ENCODE measurements at places on chromosomes 13 and 19.
A peak's percentile ranks its signal among the peaks of the same experiment; 100 is the strongest.

- no peak overlapping the region for H3K4me3 ChIP-seq
- DNase-seq = no peak
- no peaks in the 10 kb centered on the region for H3K36me3 ChIP-seq
- H3K27ac ChIP-seq = peak overlapping the region; percentile 14
- H3K27me3 ChIP-seq = no peaks in the 10 kb centered on the region
These were observed 9.3 kb upstream of the FRY start for GRCh38 chr13:32022311-32022710.

DNA sequence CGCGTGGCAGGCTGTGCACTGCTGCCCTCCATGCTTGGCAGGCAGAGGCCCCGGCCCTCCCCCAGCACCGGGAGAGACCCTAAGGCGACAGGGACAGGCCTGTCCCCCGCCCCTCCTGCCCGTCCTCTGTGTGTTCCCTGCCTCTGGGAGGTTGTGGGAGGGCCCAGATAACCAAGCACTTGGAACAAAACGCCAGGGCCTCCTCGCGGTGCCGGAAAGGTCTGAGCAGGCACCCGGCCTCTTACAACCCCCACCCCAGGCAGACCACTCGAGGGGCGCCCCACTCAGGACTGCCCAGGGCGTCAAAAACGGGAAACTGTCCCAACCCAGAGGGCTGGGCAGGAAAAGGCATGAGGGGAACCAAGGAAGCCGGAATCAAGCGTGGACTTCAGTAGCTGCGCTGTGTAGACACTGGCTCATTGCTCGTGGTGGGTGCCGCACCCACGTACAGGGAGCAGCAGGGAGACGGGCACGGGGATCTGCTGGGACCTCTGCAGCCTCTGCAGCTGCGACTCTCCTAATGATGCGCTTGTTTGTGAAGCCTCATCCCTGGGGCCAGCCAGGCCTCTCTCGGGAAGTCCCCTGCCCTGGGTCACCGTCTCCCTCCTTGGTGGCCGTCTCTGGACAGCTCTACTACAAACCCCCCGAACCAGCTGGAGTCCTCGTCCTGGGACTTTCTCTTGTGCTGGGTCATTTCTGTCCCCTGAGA lies 20.0 kb downstream of the GNA11 start:
- no peak overlapping the region for H3K4me3 ChIP-seq
- H3K27me3 ChIP-seq = no peaks in the 10 kb centered on the region
- no peak overlapping the region for H3K27ac ChIP-seq
- H3K36me3 ChIP-seq = peaks cover 5% of the 10 kb centered on the region
- no peak for DNase-seq
- no peaks in the 10 kb centered on the region for H3K4me1 ChIP-seq

- H3K4me3 ChIP-seq = no peak overlapping the region
- DNase-seq = no peak
- H3K27ac ChIP-seq = no peak overlapping the region
- no peaks in the 10 kb centered on the region for H3K36me3 ChIP-seq
- H3K27me3 ChIP-seq = no peaks in the 10 kb centered on the region
These were observed 1846.5 kb downstream of the OLFM4 start for GRCh38 chr13:54875111-54875510.

- peaks cover 49% of the 10 kb centered on the region for H3K4me1 ChIP-seq
- peak overlapping the region; percentile 99 for H3K27ac ChIP-seq
- H3K27me3 ChIP-seq = no peaks in the 10 kb centered on the region
- H3K36me3 ChIP-seq = peaks cover 3% of the 10 kb centered on the region
These were observed 88.8 kb downstream of the ARHGEF7 start for GRCh38 chr13:111203736-111204389.

- H3K4me3 ChIP-seq = no peak overlapping the region
- no peaks in the 10 kb centered on the region for H3K27me3 ChIP-seq
- H3K27ac ChIP-seq = no peak overlapping the region
- DNase-seq = no peak
- no peaks in the 10 kb centered on the region for H3K36me3 ChIP-seq
- no peaks in the 10 kb centered on the region for H3K4me1 ChIP-seq
These were observed 126.6 kb upstream of the UFM1 start for GRCh38 chr13:38223089-38223488.

- H3K36me3 ChIP-seq = no peaks in the 10 kb centered on the region
- no peaks in the 10 kb centered on the region for H3K27me3 ChIP-seq
- DNase-seq = no peak
These were observed 2305.7 kb downstream of the PCDH9 start for GRCh38 chr13:64924401-64924800.

GRCh38 chr13:50485979-50486935 lies 357.2 kb downstream of the DLEU7 start:
- H3K27ac ChIP-seq = no peak overlapping the region
- no peaks in the 10 kb centered on the region for H3K36me3 ChIP-seq
- no peak overlapping the region for H3K4me3 ChIP-seq
- H3K4me1 ChIP-seq = peaks cover 18% of the 10 kb centered on the region
- no peaks in the 10 kb centered on the region for H3K27me3 ChIP-seq
- DNase-seq = no peak

GRCh38 chr13:102440259-102440936 lies 38.5 kb upstream of the FGF14 start:
- H3K4me1 ChIP-seq = peaks cover 8% of the 10 kb centered on the region
- peak; percentile 49 for DNase-seq
- no peaks in the 10 kb centered on the region for H3K36me3 ChIP-seq
- H3K27me3 ChIP-seq = peaks cover 17% of the 10 kb centered on the region
- H3K4me3 ChIP-seq = no peak overlapping the region

DNA sequence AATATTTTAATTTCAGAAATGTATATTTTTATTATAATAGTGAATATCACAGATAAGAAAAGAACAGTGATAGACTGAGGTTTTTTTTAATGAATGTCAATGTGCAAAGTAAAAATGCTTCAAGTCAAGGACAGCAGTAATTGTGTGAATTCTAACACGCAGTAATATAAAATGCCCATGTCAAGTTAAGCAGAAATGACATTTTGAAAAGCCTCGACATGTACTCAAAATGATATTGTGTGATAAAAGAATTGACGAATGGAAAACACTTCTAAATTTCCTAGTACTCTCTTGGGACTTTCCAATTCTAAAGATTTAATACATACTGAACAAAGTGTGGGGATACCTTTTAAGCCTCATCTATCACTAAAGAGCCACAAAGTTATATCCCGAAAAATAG lies 172.6 kb downstream of the SLITRK6 start:
- no peak overlapping the region for H3K4me3 ChIP-seq
- H3K36me3 ChIP-seq = no peaks in the 10 kb centered on the region
- H3K4me1 ChIP-seq = peaks cover 6% of the 10 kb centered on the region

DNA sequence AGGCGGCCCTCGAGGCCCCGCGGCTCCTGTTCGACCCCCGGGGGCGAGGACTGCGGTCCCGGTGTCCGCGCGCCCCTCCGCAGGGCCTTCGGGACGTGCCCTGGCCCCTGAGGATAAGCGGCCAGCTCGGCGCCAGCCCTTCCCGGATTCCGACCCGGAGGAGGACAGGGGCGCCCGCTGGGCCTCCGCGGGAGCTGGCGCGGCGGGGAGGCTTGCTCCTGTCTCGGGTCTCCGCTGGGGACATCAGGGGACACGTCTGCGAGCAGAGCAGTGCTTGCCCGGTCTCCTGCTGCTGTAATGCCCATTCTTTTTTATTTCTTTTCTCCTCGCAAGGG lies 829 bp downstream of the B3GLCT start:
- H3K4me1 ChIP-seq = peaks cover 18% of the 10 kb centered on the region
- peak; percentile 37 for DNase-seq
- peak overlapping the region; percentile 76 for H3K27ac ChIP-seq
- no peaks in the 10 kb centered on the region for H3K36me3 ChIP-seq

DNA sequence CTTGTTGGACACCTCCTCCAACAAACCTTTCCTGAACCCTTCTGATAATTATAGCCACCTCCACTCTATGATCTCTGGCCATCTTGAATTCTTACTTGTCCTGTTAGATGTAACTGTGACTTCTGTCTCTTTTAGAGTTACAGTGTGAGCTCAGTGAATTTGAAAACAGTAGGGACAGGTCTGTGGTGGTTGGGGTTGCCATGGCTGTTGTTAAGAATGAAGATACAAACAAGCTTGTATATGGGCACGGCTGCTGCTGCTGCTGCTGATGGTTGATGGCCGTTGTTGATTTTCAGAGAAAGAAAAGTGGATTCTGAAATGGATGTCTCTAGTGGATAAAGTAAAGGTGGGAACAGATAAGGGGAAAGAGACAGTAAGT lies 101.5 kb downstream of the STARD13 start:
- no peaks in the 10 kb centered on the region for H3K27me3 ChIP-seq
- H3K36me3 ChIP-seq = no peaks in the 10 kb centered on the region
- H3K4me1 ChIP-seq = peaks cover 41% of the 10 kb centered on the region
- H3K4me3 ChIP-seq = no peak overlapping the region

DNA sequence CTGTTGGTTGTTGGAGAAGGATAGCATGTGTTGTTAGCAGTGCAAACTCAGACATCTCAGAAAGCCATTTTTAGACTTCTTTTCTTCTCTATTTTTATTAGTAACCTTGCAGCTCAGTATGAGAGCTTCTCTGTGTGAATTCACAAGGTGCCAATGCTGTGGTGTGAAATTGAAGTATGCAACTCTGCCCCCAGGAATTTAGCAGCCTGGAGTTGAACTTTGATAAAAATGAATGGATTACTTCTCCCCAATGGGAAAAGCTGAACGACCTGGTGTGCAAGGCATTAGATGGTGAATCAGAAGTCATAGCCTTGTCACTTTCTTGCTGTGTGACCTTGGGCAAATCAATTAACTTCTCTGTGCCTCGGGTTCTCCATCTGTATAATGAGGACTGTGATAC lies 512.3 kb upstream of the PCDH9 start:
- no peak overlapping the region for H3K4me3 ChIP-seq
- H3K4me1 ChIP-seq = peaks cover 8% of the 10 kb centered on the region
- no peak overlapping the region for H3K27ac ChIP-seq
- peaks cover 5% of the 10 kb centered on the region for H3K36me3 ChIP-seq

- no peak within 1 kb of the TSS for H3K4me3 ChIP-seq
- no peaks in the 10 kb centered on the region for H3K36me3 ChIP-seq
- no peak for DNase-seq
These were observed at the start of gene MYO1F for GRCh38 chr19:8577247-8577646. Gene MYO1F (minus strand): TSS chr19:8577442. CDS start chr19:8577309, 133 bp downstream.

- peak overlapping the region; percentile 94 for H3K27ac ChIP-seq
- H3K27me3 ChIP-seq = no peaks in the 10 kb centered on the region
- H3K36me3 ChIP-seq = peaks cover 16% of the 10 kb centered on the region
- DNase-seq = no peak
These were observed 9.3 kb upstream of the IGFL3 start for GRCh38 chr19:46133777-46134241.

DNA sequence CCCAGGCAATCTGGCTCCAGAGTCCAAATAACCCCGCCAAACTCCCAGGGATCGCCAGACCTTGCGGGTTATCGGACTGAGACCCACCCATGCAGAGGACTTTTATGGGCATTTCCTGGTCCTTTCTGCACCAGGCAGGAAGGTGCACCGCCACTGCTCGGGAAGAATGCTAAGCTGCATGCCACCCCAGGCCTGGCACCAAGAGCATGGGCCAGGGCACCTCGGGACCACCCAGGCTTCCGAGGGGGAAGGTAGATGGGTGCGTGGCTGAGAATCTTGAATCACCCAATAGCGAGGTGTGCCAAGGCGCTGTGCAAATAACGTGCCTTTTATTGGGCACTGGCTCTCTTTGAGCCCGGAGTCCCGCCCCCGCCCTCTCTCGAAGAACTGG lies 422 bp upstream of the ZNF575 start:
- no peaks in the 10 kb centered on the region for H3K27me3 ChIP-seq
- DNase-seq = peak; percentile 53
- peak overlapping the region; percentile 82 for H3K4me3 ChIP-seq
- peaks cover 9% of the 10 kb centered on the region for H3K36me3 ChIP-seq

DNA sequence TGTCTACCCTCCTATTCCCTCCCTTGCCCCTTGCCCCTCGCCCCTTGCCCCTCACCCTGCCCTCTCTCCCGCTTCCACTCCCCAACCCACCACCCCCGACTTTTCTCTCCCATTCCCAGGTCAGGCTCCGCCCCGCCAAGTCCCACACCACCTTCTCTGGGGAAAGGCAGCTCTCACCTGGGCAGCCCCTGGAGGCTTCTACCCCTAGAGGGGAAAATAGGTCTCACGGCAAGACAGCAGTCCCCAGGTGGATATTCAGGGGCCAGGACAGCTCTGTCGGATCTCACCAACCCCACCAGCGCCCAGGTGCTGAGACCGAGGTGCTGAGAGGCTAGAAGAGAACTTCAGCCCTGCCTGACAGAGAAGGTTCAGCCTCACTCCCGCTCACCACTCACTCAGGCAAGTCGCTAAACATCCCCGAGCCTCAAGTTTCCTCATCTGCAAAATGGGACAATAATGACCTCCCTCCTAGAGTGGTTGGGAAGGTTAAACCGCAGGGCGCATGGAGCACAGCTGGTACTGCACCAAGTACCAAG lies 1.4 kb upstream of the ERFL start:
- H3K4me1 ChIP-seq = peaks cover 10% of the 10 kb centered on the region
- H3K4me3 ChIP-seq = peak overlapping the region; percentile 56
- peaks cover 63% of the 10 kb centered on the region for H3K27me3 ChIP-seq
- no peaks in the 10 kb centered on the region for H3K36me3 ChIP-seq
- no peak overlapping the region for H3K27ac ChIP-seq

DNA sequence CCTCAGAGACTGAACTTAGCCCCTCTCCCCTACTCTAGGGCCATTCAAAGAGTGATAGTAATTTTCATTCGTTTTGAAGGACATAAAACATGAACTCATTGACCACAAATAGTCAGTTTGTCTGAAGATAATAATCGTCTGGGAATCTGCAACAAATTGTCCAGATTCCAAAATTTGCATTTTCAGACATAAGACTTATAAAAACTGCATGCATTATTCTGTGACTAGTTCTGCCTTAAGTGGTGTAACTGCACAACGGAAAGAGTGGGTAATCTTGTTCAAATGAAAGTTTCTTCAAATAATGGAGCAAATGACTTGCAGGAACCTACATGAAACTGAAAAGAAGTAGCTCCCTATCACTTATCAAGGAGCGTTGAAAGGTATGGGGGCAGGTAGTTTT lies 8.4 kb downstream of the CSNK1A1L start:
- no peak overlapping the region for H3K4me3 ChIP-seq
- H3K4me1 ChIP-seq = peaks cover 17% of the 10 kb centered on the region
- H3K27me3 ChIP-seq = no peaks in the 10 kb centered on the region
- DNase-seq = no peak
- H3K27ac ChIP-seq = no peak overlapping the region

- peaks cover 7% of the 10 kb centered on the region for H3K36me3 ChIP-seq
- DNase-seq = no peak
- peak overlapping the region; percentile 59 for H3K27ac ChIP-seq
- no peak overlapping the region for H3K4me3 ChIP-seq
These were observed 13.8 kb downstream of the STK24 start for GRCh38 chr13:98563071-98563470.

- H3K4me3 ChIP-seq = no peak overlapping the region
- H3K36me3 ChIP-seq = no peaks in the 10 kb centered on the region
- no peak for DNase-seq
- H3K4me1 ChIP-seq = peaks cover 30% of the 10 kb centered on the region
These were observed 438.8 kb downstream of the EFNB2 start for GRCh38 chr13:106096661-106097092.

GRCh38 chr19:3028305-3029064 lies 595 bp downstream of the TLE2 start:
- no peak for DNase-seq
- peak overlapping the region; percentile 72 for H3K4me3 ChIP-seq
- H3K27me3 ChIP-seq = peaks cover 34% of the 10 kb centered on the region
- H3K4me1 ChIP-seq = peaks cover 20% of the 10 kb centered on the region
- H3K27ac ChIP-seq = no peak overlapping the region

- H3K4me3 ChIP-seq = peak overlapping the region; percentile 82
- peaks cover 14% of the 10 kb centered on the region for H3K4me1 ChIP-seq
- no peaks in the 10 kb centered on the region for H3K36me3 ChIP-seq
- DNase-seq = no peak
- no peaks in the 10 kb centered on the region for H3K27me3 ChIP-seq
These were observed 22.6 kb downstream of the CYP2F1 start for GRCh38 chr19:41136636-41137455.

GRCh38 chr13:45879666-45880065 lies 28.1 kb upstream of the SIAH3 start:
- H3K36me3 ChIP-seq = no peaks in the 10 kb centered on the region
- no peaks in the 10 kb centered on the region for H3K27me3 ChIP-seq
- no peak overlapping the region for H3K4me3 ChIP-seq
- H3K4me1 ChIP-seq = no peaks in the 10 kb centered on the region
- H3K27ac ChIP-seq = no peak overlapping the region

Measured in mesothelial cell of epicardium (in vitro differentiated cells).